HS-27A (cell line): ENCODE measurements at places on chromosomes 1 and 21.
A peak's percentile ranks its signal among the peaks of the same experiment; 100 is the strongest.

DNA sequence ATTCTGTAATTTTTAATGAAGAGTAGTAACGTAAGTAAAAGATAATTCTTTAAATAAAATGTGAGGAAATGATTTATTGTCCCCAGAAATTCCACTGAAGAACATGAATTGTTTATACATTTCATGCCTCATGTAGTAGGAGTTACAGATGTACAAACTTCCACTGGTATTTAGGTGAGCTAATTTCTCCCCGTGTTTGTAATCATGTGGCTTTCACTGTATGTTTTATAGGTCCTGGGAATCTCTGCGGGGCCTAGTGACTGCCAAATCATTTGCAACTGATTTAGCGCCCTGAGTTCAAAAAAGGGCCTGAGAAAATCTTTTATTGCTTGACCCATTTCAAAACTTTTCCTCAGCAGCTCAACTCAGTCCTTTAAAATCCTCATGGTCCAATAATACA, 30.5 kb upstream of the FASLG start:
- no peak for DNase-seq

DNA sequence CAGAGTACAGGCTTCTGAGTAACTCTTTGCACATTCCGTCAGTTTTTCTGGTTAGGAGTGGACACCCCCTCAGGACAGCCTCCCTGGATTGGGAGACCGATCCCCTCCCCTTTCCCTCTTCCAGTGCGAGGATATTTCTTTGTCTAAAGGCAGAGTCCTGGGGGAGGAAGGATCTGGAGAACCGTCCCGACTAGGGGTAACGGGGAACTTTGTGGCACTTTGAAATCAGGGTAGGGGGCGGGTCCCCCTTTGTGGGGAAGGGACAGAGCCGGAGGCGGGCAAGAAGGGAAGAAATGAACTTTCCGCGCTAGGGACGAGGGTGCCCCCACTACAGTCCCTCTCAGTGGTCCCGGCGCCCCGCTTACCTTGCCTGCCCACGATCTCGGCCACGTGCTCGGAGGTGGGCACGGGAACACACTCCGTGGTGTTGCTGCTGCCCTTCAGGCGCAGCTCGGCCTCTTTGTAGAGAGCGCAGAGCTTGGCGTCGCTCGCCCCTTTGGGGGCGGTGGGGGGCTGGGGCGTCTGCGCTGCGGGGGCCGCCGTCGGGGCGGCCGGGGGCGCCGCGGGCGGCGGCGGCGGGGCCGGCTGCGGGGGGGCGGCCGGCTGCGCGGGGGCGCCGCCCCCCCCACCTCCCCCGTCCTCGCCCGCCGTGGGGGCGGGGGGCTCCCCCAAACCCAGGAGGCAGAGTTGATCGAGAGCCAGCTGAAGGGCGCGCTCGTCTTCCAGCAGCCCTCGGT, 917 bp downstream of the MEX3A start:
- no peak for DNase-seq

DNA sequence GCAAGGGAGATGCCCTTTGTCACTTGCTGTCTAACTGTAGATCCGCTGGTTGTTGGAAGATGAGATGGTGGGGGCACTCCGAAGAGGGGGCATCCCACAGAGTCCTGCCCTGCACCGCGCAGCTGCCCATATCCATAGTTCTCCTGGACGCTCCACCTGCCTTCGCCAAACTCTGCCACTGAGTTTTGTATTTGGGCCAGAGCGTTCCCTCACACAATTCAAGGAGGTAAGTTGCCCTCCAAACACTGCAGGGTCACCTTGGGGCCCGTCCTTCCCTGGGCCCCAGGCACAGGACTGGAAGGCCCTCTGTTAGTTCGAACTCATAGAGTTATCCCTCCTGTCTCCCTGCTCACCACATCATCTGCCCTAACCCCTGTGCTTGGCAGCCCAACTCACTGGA, 22.1 kb downstream of the HYI start:
- DNase-seq, result no peak

DNA sequence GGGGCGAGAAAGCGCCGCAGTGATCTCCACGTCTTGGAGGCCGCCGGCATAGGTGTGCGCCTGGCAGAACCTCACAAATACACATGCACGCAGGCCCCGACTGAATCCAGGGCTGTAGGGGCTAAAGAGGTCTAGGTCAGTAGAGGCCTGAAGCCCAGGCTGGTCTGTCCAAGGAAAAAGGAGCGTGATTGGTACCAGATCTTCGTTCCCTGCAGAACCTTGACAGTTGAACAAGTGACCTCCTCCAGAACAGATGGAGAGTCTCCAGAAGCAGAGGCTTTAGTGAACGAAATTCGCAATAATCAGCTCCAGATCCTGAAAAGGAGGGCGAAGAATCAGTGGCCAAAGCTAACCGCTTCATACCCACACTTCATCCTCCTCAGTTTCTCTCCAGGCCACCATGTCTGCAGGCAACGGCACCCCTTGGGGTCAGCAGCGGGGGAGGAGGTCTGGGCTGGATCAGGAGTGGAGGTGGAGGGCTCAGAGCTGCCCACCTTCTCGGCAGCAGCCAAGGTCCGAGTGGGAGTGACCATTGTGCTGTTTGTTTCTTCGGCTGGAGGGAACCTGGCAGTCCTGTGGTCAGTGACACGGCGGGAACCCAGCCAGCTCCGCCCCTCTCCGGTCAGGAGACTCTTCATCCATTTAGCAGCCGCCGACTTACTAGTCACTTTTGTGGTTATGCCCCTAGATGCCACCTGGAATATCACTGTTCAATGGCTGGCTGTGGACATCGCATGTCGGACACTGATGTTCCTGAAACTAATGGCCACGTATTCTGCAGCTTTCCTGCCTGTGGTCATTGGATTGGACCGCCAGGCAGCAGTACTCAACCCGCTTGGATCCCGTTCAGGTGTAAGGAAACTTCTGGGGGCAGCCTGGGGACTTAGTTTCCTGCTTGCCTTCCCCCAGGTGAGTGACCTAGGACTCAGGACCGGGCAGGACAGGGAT, 749 bp upstream of the PEX11B start:
- DNase-seq, result peak; percentile 17

DNA sequence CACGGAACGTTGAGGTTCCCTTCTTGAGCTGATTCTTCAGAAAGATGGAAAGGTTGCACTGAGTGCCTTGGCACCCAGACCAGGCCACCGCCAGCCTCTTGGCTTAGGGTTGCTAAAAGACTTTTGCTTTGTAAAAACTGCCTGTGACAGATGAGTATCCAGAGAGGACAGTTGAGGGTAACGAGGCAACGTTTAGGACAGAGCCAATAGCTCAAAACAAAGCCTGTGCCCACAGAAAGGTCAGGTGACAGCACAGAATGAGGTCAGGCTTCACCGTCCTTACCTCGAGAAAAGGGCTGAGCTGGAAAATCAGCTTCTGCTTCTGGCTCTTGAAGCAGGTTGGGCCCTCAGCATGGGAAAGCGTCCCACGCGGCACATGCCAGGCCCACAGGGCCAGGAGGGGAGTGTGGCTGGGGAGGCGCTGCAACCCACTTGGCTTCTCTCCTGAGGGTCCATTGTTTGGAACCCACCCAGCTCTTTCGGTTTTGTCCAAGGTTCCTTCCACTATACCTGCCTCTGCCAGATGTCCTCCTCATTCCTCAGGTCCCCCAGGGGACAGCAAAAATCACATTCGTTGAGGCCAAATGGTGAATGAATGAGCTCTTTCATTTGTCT, 55.5 kb downstream of the SCCPDH start:
- DNase-seq, result no peak

DNA sequence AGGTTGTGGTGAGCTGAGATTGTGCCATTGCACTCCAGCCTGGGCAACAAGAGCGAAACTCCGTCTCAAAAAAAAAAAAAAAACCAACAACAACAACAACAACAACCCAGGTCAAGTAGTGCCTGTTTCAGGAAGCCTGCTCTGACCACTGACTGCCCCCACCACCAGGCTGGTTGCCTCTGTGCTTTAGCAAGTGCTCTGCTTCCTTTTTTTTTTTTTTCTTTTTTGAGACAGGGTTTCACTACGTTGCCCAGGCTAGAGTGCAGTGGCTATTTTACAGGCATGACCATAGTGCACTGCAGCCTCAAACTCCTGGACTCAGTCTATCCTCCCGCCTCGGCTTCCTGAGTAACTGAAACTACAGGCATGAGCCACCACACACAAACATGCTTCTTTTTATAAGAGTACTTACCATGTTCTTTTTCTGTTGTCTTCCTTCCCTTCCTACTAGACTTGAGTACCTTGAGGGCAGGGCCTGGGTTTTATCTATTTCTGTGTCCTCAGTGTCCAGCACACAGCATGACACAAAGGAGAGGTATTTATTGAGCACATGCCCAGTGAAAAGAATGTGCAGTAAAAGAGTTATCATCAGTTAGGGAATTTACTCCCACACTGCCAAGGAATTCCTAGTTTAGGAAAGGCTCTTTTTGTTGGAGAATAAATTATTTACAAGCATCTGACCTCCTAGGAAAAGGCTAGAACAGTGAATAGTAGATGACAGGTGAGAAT, 9.9 kb upstream of the COA7 start:
- DNase-seq, result peak; percentile 65

DNA sequence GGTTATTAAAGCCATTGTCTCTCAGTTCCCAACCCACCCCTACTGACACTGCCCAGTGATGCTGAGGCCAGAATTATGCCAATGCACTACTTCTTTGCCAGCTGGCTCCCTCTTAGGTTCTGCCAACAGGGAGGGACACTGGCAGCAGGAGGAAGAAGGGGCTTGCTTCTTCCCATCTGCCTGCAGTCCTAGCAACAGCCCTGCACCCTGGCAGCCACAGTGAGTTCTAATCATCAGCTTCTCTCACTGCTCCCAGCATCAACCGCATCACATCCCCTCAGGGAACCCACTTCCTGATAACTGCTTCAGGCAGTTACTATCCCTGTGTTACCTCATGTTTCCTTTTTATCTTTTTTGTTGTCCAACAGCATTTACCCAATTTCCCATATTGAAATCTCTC, 86.2 kb downstream of the UBR4 start:
- no peak for DNase-seq

DNA sequence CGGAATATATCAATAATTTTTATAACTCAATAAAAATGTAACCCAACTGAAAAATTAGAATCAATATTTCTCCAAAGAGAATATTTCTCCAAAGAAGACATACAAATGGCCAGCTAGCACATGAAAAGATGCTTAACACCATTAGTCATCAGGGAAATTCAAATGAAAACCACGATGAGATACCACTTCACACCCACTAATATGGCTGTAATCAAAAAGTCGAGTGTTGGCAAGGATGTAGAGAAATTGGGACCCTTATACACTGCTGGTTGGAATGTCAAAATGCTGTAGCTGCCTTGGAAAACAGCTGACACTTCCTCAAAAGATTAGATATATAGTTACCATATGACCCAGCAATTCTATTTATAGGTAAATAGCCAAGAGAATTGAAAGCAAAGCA, 133.0 kb downstream of the GPR52 start:
- no peak for DNase-seq

DNA sequence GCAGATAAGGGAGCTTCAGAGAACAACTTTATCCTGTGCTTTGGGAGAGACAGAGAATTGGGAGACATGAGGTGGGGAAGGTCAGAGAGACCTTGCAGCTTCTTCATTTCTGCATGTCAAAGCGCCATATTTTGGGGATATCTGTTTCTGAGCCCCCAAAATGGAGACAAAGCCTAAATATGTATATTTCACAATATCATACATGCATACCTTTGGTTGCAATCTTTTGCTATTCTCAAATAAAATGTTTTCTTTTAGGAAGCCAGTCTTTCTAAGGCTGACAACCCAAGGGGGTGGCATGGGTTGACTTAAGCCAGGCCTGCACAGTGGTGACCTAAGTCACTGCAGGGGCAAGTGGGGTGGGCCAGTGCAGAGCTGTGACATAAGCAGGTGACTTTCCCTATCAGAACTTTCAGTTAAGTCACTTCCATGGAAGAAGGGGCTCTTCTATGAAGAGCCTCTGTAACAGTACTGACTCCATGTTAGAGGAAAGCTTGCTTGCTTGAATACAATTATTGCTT, 13.9 kb upstream of the MRPL55 start:
- DNase-seq, result no peak

DNA sequence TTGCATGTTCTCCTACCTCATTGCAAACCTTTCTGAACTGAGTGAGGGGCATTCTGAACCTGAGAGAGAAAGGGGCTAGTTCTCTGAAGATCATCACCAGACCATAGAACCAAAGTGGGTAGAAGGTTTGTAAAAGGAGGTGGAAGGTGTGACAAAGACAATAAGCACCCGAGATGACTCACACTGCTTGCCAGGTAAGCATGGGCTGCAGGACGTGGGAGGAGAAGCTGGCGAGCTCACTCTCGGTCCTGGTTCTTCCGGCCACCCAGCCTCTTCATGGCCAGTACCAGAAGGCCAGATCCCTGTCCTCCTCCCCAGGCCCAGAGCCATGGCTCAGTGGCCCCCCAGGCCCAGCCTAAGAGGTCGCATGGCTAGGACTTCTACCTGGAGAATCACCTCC, 128.3 kb downstream of the TMEM53 start:
- DNase-seq, result no peak

DNA sequence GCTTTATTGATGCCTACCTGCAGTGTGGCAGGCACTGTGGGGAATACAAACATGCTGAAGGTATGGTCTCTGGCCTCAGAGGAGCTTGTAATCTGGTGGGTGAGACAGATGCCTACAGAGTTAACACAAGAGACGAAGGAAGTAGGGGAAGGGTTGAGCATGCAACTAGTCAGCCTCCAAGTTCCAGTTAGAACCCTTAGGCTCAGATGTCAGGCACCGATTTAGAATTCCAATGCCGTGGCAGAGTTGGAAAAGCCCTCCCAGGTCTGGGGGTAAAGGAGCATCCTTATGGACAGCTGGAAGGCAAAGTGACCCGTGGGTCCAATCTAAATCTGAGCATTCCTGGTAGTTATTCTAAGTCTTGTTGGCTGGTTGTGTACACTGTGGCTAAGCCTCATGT, 132.9 kb upstream of the GJB5 start:
- DNase-seq, result no peak

DNA sequence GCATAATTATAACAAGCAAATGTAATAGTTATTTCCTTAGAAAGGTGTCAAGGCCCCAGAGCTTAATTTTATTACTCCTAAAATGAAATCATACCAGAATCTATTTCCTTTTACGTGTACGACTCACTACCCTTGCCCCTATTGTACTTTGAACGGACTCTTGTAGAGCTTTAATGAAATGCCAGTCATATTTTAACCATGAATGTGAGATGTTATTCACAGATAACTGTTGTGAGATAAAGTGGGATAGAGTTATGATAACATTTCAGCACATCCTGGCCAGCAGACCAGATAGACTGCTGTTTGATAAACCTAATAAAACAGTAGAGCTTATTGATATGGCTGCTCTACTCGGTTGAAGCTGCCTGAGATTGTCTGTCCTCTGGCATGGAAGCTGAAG, 500.8 kb upstream of the PBX1 start:
- DNase-seq, result no peak

DNA sequence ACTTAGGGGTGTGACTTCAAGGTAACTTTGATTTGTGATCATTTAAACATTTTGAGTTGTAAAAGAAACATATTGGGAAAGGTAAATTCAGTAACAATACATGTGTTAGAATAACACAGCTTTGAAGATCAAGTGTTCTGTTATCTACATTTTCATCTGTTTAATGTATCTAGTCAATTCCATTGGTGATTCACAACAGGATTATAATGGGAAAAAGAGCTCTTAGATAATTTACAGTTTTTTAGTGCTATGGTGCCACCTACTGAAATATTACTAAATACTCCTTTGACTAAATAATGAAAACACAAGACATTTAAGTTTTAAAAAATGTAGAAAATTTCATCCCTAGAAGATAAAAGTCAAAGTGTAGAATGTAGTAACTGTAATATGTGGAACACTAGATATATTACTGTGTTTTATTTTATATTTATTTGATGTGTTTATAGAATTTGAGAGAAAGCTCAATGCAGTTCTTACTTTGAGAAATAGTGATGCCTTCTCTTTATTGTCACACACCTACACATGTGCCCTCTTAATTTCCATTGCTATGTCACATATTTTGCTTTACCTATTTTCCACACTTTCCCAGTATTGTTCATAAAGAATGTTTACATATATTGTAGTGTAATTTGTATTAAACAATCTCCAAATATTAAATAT, 47.4 kb downstream of the PTPRC start:
- no peak for DNase-seq
